ENCODE measurements at places on chromosomes 13 and 19. TPM values are rescaled to one million over a fixed set of nuclear protein-coding genes. Genes with fewer than 3 reads are reported as not detected.

DNA sequence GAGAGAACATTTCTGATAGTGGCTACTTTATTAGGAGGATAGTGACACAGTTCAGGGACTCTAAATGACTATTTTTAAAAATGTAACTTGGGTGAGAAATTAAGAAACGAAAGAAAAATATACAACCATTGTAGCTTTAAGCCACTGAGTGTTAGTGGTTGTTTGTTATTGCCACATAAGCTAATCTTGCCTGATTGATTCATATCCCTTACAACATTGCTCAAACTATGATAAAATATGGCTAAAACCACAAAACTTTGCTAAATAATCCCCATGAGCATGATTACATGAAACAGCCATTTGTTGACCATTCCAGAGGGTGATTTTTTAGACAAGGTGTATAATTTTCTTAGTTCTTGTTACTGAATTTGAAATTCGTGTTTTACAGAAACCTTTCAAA, 343.4 kb downstream of the SLITRK5 start:
- no peak for DNase-seq

- DNase-seq: no peak
These were observed 761 bp upstream of the YJEFN3 start for GRCh38 chr19:19527674-19528625.

DNA sequence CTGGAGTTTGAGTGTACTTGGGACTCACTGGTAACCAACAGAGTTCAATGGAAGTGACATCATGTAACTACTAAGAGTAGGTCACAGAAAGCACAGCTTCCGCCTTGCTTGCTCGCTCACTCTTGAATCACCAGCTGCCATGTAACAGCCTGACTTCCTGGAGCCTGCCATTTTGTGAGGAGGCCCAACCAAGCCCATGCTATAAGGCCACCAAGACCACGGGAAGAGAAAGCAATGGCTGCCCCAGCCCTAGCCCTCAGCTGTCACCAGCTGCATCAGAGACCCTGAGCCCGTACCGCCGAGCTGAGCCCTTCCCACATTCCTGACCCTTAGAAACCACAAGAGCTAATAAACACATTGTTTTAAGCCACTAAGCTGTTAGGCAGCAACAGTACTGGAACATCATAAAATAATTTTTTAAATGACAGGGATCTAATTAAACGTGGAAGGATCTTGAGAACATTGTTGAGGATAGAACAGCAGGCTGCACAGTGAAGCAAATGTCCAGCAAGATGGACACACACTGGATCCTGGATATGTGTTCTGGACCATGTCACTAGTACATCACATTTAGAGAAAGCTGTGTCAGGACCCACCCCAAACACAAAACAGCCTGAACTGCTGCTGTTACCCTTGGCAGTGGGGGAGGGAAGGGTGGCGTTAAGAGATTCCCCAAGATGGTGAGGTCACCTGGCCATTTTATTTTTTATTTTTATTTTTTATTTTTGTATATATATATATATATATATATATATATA, 21.7 kb upstream of the LDLR start:
- no peak for DNase-seq

- no peak for DNase-seq
These were observed 4.7 kb upstream of the IRS2 start for GRCh38 chr13:109790942-109791605.

DNA sequence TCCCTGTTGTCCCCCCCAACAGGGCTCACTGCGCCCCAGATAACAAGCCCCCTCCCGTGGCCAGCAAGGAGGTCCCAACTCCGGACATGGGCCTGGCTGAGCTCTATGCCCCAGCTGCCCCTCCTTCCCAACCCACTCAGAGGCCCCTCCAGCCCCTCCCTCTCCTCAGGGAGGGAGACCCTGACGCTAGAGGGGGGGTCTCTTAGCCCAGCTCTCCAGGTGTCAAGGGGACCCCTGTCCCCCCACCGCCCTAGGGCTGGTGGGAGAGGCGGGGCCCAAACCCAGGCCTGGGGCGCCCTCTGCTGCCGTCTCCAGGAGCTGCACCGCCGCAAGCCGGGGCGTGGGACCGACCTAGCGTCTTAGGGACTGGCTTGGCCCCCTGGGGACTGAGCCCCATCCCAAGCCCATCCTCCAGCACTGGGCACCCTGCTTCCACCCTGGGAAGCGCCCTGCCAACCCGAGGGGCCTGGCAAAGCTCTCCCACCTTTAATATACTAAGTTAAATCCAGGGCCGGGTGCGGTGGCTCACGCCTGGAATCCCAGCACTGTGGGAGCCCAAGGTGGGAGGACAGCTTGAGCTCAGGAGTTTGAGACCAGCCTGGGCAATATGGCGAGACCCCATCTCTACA, 1.4 kb downstream of the GRIN3B start:
- no peak for DNase-seq

DNA sequence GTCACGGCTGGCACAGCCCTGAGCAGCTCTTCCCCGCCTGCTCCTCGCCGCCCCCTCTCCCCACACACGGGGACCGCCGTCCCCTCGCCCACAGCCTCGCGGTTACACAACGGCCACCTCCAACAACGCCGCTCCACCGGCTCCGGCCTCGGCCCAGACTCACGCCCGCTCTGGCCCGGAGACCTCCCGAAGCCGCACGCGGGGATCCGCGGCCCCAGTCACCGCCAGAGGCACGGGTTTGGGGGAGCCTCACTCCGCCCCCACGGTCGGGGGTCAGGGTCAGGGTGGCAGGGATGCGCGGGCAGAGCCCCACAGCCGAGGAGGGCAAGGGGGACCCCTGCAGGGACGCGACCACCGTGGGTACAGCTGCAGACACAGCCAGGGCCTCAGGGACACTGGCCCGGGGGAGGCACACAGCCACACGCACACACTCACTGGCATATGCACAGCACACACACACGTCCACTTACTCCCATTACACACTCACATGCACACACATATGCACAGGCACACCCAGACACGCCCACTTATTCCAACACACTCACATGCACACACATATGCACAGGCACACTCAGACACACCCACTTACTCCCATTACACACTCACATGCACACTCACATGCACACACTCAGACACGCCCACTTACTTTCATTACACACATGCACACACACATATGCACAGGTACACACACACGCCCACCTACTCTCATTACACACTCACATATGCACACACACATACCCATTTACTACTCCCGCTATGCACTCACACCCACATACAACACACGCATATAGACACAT, 1.6 kb downstream of the TTYH1 start:
- no peak for DNase-seq

- DNase-seq: no peak
These were observed 51.3 kb downstream of the CELF5 start for GRCh38 chr19:3275583-3276340.

DNA sequence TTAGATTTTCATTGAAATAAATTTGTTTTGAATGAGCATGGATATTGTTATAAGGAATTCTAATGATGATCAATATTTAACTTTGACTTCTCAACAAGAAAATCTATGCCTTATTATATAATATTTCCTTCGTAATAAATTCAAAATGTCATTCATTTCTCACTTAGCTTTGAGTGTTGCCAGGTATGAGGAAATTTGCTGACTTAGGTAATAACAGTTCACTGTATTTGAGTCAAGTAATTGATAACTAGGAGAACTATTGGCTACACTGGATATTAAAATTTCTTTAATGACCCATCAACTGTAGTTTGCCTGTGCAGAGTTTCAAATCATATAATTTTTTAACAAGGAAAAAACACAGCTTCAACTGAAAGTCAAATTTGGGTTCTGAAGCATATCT, 746.6 kb downstream of the SLITRK5 start:
- DNase-seq: no peak

DNA sequence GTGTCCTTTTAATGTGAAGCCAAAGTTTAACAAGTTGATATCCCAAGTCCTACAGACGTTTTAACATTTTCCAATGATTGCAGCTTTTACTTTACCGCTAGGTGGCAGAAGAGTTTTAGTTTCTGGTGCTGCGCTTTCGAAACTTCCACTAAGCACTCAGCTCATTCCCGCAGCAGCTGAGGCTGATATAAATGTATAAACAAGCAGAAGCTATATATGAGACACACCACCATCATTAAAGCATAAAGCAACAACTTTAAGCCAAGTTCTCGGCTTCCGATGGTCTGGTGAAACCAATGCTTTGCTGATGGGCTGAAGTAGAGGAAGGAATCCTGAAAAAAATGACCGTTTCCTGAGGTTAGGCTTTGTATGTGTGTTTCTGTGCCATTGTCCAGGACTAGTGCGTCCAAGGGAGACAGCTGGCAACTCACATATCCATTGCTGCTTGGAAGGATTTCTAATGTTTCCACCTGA, 753.9 kb downstream of the OLFM4 start:
- DNase-seq: no peak

DNA sequence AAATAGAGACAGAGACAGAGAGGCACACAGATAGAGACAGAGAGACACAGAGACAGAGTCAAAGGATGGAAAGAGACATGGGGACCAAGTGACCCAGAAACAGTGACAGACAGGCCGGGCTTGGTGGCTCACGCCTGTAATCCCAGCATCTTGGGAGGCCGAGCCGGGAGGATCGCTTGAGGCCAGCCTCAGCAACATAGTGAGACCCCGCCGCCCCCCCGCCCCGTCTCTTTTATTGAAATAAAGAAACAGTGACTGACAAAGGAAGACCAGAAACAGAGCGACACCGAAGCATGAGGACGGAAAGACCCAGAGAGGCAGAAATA, 848 bp upstream of the NECTIN2 start:
- DNase-seq: no peak

DNA sequence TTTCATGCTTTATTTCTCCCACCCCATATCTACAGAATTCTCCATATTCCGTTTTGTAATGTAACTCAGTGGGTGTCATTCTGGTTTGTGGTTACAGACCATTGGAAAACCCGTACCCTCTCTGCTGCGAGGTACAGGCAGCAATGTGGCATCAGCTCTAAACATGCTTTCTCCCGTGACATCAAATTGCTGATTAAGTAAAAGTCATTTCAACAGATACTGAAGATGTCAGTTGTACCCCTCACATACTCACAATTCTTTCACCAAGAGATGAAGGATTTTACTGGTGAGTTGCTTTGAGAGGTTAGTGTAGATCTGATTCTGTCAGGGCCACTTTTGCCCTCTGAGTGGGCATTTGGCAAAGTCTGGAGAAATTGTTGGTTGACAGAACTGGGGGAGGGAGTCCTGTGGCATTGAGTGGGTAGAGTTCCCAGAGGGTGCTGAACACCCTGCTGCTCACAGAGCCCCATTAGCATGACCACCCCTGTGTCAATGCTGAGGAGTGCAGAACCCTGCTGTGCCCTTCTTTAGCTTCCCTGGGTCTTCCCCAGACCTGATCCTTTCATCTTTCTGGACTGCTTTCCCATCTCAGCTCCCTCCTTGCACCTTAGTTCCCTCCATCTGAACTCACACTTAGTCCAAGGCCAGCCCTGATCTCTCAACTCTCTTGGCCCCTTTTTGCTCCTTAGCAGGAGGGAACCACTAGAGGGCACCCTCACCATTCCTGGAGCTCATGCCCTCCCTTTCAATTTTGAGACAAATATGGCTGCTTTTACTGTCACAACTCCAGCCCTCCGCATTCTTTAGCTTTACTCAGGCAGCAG, 39.9 kb upstream of the CEACAM8 start:
- DNase-seq: no peak

GRCh38 chr13:99393791-99394735, 86.9 kb upstream of the GPR183 start:
- DNase-seq: no peak

The CYP2A7 gene
- total RNA-seq: not detected

The ZNF563 gene
- 1.2 TPM for total RNA-seq

The ZNF441 gene
- 5.6 TPM for total RNA-seq

The YIF1B gene
- total RNA-seq: 97.8 TPM
